HepG2 (cell line): ENCODE measurements at places on chromosomes 3 and 15.

DNA sequence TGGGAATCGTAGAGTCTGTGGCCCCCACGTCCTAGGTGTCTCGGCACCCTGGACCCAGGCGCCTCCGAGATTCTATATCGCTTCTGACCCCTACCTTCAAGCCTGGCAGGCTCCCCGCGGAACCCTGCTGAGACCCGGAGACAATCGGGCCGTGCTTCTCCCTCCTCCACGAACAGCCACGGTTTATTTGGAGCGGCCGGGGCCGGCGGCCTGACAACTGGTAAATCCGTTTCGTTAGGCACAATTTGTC, 1.4 kb downstream of the GATA2 start:
- DNase-seq: no peak

- no peak for DNase-seq
Observed at GRCh38 chr3:154480033-154480432, 50.0 kb upstream of the GPR149 start.

DNA sequence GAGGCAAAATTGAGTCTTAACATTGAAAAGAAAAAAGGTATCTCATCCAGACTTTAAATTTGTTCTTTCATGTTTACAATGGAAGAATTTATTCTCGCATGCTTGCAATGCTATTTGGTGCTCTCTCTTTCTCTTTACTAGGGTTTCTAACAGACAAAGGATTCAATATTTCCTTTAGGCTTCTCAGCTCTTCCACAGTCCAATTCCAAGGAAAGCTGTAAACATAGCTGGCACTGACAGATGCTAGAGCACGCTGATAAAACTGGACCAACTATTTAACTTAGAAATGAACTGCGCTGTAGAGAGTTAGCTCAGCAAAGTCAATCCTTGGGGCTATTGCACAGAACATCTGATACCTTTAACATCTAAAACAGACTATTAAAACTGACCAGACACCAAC, 81.3 kb downstream of the PDZRN3 start:
- DNase-seq: no peak

GRCh38 chr3:155154255-155154654, 74.1 kb downstream of the MME start:
- no peak for DNase-seq

- DNase-seq: no peak
Observed at GRCh38 chr3:130462089-130462488, 54.9 kb upstream of the COL6A6 start.
